Type B pancreatic cell (in vitro differentiated cells): ENCODE measurements at places on chromosomes 3 and 15. TPM values are rescaled to one million over a fixed set of nuclear protein-coding genes. Genes with fewer than 3 reads are reported as not detected.

Gene DCUN1D1
- 54.4 and 60.7 TPM in 2 replicates for total RNA-seq

Gene MANF
- 139 and 187 TPM in 2 replicates for total RNA-seq

Gene UBE3A
- 89.0 and 91.3 TPM in 2 replicates for total RNA-seq

GRCh38 chr3:140602781-140603180, 75.1 kb upstream of the TRIM42 start:
- no peaks in the 10 kb centered on the region for H3K4me1 ChIP-seq
- no peak for DNase-seq
- H3K36me3 ChIP-seq: no peaks in the 10 kb centered on the region
- H3K27me3 ChIP-seq: no peaks in the 10 kb centered on the region
- no peak overlapping the region for H3K27ac ChIP-seq
- no peak overlapping the region for H3K4me3 ChIP-seq

DNA sequence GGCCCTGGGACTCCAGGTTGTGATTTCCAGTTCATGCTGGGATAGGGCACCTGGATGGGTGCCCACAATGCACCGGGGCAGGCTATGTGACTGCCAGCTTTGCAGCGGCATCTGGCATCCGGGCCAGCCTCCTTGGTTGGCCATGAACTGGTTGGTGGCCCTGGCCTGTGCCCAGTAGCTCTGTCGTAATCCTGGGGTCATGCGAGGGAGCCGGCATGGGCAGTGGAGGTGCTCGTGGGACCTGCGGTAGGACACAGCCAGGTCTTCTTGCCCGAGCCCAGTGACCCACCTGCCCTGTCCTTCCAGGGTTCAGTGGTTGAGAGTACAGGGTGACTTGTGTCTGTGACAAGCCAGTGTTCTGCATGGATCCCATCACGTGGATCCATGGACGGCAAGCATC, 237.9 kb downstream of the SNRPN start:
- H3K36me3 ChIP-seq: no peaks in the 10 kb centered on the region
- H3K4me1 ChIP-seq: no peaks in the 10 kb centered on the region
- no peak for DNase-seq
- H3K27ac ChIP-seq: no peak overlapping the region
- H3K4me3 ChIP-seq: no peak overlapping the region
- H3K27me3 ChIP-seq: no peaks in the 10 kb centered on the region

- H3K4me1 ChIP-seq: peaks cover 7% of the 10 kb centered on the region
- H3K27me3 ChIP-seq: peaks cover 12% of the 10 kb centered on the region
- no peak overlapping the region for H3K27ac ChIP-seq
- no peak overlapping the region for H3K4me3 ChIP-seq
Observed at GRCh38 chr3:187281191-187281714, 10.3 kb downstream of the MASP1 start.

- no peak overlapping the region for H3K4me3 ChIP-seq
- no peak for DNase-seq
- no peaks in the 10 kb centered on the region for H3K27me3 ChIP-seq
- no peak overlapping the region for H3K27ac ChIP-seq
- no peaks in the 10 kb centered on the region for H3K4me1 ChIP-seq
Observed at GRCh38 chr3:173465112-173465511, 67.6 kb downstream of the NLGN1 start.

GRCh38 chr3:184352897-184353545, 8.4 kb downstream of the CLCN2 start:
- no peak overlapping the region for H3K4me3 ChIP-seq
- no peaks in the 10 kb centered on the region for H3K27me3 ChIP-seq
- peaks cover 32% of the 10 kb centered on the region for H3K4me1 ChIP-seq
- H3K36me3 ChIP-seq: peaks cover 13% of the 10 kb centered on the region
- no peak overlapping the region for H3K27ac ChIP-seq
- no peak for DNase-seq

DNA sequence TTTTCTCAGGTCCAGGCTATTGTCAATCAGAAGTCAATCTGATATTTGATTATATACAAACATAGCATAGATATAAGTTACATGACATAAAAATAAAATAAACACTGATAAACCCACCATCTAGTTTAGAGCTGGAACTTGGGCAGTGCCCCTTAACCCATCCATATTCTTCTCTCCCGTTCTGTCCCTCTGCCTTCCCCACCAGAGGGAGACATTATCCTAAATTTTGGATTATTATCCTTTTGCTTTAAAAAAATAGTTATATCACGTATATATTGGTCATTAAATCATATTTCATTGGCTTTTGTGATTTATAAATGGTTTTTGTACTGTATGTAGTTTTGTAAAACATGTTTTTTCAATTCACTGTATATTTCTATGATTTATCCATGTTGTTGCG, 107.9 kb downstream of the GMPS start:
- H3K27me3 ChIP-seq: no peaks in the 10 kb centered on the region
- no peak overlapping the region for H3K27ac ChIP-seq
- H3K36me3 ChIP-seq: no peaks in the 10 kb centered on the region
- DNase-seq: no peak
- no peak overlapping the region for H3K4me3 ChIP-seq
- no peaks in the 10 kb centered on the region for H3K4me1 ChIP-seq

DNA sequence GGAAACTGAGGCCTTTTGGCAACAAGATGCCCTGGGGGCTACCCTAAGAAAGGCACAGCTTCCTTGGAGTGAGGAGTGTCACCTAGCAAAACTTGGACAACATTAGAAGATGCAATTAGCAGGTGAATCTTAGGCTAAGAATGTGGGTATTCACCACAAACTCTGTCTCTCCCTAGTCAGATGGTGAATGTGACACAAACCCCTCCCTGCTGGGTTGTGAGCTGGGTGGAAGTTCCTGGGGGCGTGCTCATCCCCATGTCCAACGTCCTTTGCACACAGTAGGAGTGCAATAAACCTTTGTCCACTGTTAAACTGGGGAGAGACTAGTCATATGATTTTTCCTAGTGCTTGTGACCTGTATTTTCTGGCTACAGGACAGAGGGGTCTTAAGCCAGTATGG, 67.1 kb upstream of the SH3GL3 start:
- peaks cover 8% of the 10 kb centered on the region for H3K4me1 ChIP-seq
- no peak for DNase-seq
- H3K4me3 ChIP-seq: no peak overlapping the region
- peak overlapping the region; percentile 77 for H3K27ac ChIP-seq

DNA sequence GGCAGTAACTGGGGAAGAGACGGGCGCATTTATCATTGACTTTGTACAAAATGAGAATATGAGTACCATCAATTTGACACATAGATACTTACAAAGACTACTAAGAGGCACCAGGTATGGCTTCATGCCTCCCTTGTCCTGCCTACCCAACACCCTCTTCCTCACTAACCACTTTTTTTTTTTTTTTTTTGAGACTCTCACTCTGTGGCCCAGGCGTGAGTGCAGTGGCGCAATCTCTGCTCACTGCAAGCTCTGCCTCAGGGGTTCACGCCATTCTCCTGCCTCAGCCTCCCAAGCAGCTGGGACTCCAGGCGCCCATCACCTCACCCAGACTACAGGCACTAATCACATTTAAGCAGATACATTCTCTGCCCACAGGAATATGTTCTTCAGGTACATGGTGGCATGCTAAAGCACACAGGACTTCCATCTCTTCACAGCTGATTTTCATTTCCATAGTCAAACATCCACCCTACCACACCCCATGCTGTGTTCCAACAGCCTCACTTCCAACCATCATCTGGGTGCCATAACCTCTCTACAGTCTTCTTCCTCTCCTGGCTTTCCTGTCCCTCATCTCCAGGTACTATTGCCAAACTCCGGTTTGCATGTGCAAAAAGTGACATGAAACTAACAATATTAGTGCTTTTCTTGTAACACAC, 41.7 kb downstream of the RAB27A start:
- no peaks in the 10 kb centered on the region for H3K4me1 ChIP-seq
- no peak overlapping the region for H3K4me3 ChIP-seq
- no peaks in the 10 kb centered on the region for H3K36me3 ChIP-seq
- no peak overlapping the region for H3K27ac ChIP-seq
- no peaks in the 10 kb centered on the region for H3K27me3 ChIP-seq
- DNase-seq: no peak
